ENCODE measurements at places on chromosomes 2 and 18. TPM values are rescaled to one million over a fixed set of nuclear protein-coding genes. Genes with fewer than 3 reads are reported as not detected.
A peak's percentile ranks its signal among the peaks of the same experiment; 100 is the strongest.

Gene TUBB8B
- not detected for total RNA-seq

Gene REG3A
- not detected for total RNA-seq

GRCh38 chr2:220353897-220354296 lies 726.5 kb downstream of the SLC4A3 start:
- H3K36me3 ChIP-seq, result no peaks in the 10 kb centered on the region
- no peak for DNase-seq
- H3K4me1 ChIP-seq, result no peaks in the 10 kb centered on the region

DNA sequence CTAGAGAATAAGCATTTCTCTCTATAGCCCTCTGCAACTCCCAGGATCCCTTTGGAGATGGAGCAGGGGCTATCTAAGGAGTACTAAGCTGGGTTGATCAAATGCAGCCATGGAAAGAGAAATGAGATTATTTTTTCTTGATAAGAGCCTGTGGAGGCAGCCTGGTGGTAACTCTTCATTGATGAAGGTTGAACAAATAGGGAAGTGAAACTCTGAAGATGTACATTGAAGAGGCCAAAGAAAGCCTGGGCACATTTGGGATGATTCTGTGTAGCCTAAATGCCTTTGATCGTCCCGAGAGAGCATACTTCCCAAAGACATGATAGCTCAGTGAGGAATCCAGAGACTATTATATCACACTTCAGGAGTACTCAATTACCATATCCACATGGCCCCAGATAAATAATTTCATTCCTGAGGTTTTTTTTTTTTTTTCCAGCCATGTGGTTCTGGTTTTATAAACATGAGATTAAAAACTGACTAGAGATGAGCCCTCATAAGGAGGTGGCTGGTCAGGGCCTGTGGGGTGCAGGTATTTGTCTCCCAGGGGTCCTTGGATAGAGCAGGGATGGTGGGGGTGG lies 192.5 kb downstream of the TPGS2 start:
- no peak overlapping the region for H3K27ac ChIP-seq
- H3K4me3 ChIP-seq, result no peak overlapping the region
- no peaks in the 10 kb centered on the region for H3K4me1 ChIP-seq
- no peaks in the 10 kb centered on the region for H3K36me3 ChIP-seq

Gene LBX2
- 1.2 TPM for total RNA-seq

DNA sequence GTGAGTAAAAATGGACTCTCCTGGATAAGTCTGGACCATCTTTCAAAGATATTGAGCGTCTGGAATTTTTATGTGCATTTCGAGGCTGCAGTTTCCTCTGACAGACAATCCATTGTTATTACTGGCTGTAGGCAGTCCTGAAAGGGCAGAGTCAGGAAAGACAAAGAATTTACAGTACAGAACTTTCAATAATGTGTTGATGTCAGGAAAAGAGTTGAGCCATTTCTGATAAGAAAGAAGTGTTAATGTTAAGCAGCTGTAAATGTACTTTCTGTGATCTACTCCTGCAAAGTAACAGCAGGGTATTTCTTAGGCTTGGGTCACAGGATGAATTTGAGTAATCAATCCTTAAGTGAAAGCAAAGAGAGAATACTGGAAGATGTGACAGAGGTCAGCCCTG lies 29.8 kb downstream of the TSPYL6 start:
- H3K4me1 ChIP-seq, result no peaks in the 10 kb centered on the region
- H3K27me3 ChIP-seq, result no peaks in the 10 kb centered on the region
- no peak overlapping the region for H3K4me3 ChIP-seq
- no peaks in the 10 kb centered on the region for H3K36me3 ChIP-seq
- DNase-seq, result no peak

DNA sequence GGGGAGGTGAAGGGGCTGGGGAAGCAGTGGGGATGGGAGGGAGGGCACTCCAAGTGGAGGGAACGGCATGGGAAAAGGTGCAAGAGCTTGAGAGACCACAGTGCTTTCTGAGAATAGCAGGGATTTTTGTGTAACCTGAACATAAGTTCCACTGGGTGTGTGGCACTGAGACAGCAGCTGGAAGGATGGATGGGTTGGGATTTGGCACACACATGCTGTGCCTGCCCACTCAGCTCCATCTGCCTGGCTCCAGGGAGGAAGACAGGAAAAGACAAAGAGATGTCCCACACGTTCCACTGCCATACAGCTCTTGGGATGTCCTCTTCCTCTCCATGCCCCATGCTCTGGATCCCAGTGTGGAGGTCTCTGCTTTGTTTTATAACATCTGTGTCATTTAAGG lies 114.1 kb upstream of the TEX51 start:
- H3K27me3 ChIP-seq, result peaks cover 17% of the 10 kb centered on the region
- H3K4me1 ChIP-seq, result no peaks in the 10 kb centered on the region
- no peak overlapping the region for H3K27ac ChIP-seq
- no peak for DNase-seq
- no peak overlapping the region for H3K4me3 ChIP-seq

Gene HOXD4
- total RNA-seq, result not detected

DNA sequence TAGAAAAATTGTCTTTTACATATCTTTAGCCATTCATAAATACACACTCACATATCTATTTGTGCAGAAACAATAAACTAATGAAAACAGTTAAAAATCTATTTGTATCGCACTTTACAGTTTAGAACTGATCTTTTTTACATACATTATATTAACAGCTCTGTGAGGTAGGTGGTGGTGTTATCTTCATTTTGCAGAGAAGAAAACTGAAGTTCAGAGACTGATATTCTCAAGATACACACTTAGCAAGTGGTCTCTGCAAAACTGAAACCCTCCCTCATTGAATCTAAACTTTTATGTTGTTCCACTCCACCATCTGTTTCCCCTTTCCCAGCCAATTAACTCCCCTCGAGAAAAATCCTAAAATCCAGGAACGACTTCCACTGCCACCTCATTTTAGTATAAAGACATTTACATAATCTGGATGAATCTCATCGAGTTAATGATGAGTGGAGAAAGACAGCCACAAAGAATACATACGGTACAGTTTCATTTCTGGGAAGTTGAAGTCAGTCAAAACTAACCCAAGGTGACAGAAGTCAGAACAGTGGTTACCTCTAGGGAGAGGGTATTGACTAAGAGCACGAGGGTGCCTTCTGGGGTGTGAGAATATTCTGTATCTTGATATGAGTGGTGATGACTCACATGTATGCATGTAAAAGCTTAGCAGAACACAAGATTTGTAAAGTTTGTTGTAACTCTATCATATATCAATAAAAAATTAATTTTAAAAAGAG lies 524.2 kb upstream of the TCF4 start:
- peaks cover 26% of the 10 kb centered on the region for H3K4me1 ChIP-seq
- H3K27me3 ChIP-seq, result peaks cover 31% of the 10 kb centered on the region
- peak; percentile 37 for DNase-seq
- no peaks in the 10 kb centered on the region for H3K36me3 ChIP-seq

GRCh38 chr2:18132697-18133096 lies 254.2 kb downstream of the KCNS3 start:
- no peak overlapping the region for H3K4me3 ChIP-seq
- peaks cover 6% of the 10 kb centered on the region for H3K4me1 ChIP-seq
- no peak overlapping the region for H3K27ac ChIP-seq
- no peak for DNase-seq

GRCh38 chr2:100200985-100201384 lies 58.6 kb upstream of the AFF3 start:
- H3K27me3 ChIP-seq, result peaks cover 11% of the 10 kb centered on the region
- no peak overlapping the region for H3K4me3 ChIP-seq
- DNase-seq, result no peak
- H3K27ac ChIP-seq, result no peak overlapping the region
- H3K36me3 ChIP-seq, result no peaks in the 10 kb centered on the region

Gene NR4A2
- total RNA-seq, result 36.1 TPM

DNA sequence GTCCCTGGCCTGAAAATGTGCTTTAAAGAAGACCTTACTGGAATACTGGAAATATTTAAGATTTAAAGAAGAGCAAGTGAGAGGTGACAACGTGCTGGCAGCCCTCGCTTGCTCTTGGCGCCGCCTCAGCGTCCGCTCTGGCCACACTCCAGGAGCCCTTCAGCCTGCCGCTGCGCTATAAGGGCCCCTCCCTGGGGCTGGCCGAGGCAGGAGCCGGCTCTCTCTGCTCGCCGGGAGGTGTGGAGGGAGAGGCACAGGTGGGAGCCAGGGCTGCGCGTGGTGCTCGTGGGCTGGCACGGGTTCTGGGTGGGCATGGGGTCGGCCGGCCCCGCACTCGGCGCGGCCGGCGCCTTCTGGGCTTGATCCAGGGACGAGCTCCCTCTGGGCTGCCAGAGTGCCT lies 2.9 kb upstream of the COQ10B start:
- peaks cover 29% of the 10 kb centered on the region for H3K4me1 ChIP-seq
- no peak for DNase-seq
- peaks cover 7% of the 10 kb centered on the region for H3K36me3 ChIP-seq
- no peak overlapping the region for H3K4me3 ChIP-seq
- no peak overlapping the region for H3K27ac ChIP-seq

DNA sequence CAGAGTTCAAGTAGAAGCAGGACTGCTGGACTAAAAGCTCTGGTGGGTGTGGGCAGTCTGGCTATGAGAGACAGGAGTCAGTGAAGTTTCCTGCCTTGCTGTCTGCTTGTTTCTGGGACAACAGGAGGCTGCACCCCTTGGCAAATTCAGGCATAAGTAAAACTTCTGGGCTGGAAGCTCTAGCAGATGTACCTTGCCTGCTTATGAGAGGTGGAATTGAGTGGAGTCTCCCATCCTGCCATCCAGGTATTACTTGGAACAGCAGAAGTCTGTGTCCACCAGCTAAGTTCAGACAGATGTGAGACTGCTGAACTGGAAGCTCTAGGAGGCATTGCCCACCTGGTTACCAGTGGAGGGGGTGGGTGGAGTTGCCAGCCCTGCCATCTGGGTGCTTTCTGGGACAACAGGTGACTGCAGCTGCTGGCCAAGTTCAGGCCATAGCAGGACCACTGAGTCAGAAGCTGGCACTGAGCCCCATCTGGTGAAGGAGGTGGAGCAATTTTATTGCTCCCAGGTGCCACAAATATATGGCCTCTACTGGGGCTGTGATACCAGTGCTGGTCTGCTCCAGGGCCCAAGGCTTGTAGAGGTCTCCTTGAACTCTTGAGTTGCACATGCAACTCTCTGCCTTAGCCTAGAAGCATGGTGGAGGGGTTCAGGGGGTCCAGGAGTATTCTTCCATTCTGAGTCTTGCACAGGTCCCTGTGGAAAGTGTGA lies 199.4 kb upstream of the FN1 start:
- no peaks in the 10 kb centered on the region for H3K27me3 ChIP-seq

GRCh38 chr2:201855356-201855755 lies 49.0 kb downstream of the CDK15 start:
- peaks cover 13% of the 10 kb centered on the region for H3K4me1 ChIP-seq
- H3K27me3 ChIP-seq, result peaks cover 22% of the 10 kb centered on the region

- H3K4me1 ChIP-seq, result no peaks in the 10 kb centered on the region
- no peak overlapping the region for H3K27ac ChIP-seq
- DNase-seq, result no peak
- H3K4me3 ChIP-seq, result no peak overlapping the region
- H3K36me3 ChIP-seq, result peaks cover 2% of the 10 kb centered on the region
Measured at GRCh38 chr2:107428781-107429180, 397.9 kb upstream of the RGPD4 start.

GRCh38 chr2:30265052-30266015 lies 34.0 kb downstream of the LBH start:
- H3K4me3 ChIP-seq, result peak overlapping the region; percentile 87
- DNase-seq, result no peak
- peaks cover 30% of the 10 kb centered on the region for H3K36me3 ChIP-seq
- peak overlapping the region; percentile 98 for H3K27ac ChIP-seq
- no peaks in the 10 kb centered on the region for H3K27me3 ChIP-seq
- peaks cover 93% of the 10 kb centered on the region for H3K4me1 ChIP-seq

GRCh38 chr2:45000341-45000901 lies 8.8 kb downstream of the SIX2 start:
- no peaks in the 10 kb centered on the region for H3K36me3 ChIP-seq
- H3K4me1 ChIP-seq, result peaks cover 26% of the 10 kb centered on the region
- DNase-seq, result no peak
- H3K27ac ChIP-seq, result no peak overlapping the region
- H3K27me3 ChIP-seq, result peaks cover 94% of the 10 kb centered on the region
- peak overlapping the region; percentile 76 for H3K4me3 ChIP-seq

- peaks cover 23% of the 10 kb centered on the region for H3K36me3 ChIP-seq
- no peaks in the 10 kb centered on the region for H3K27me3 ChIP-seq
- H3K27ac ChIP-seq, result no peak overlapping the region
- DNase-seq, result no peak
- no peak overlapping the region for H3K4me3 ChIP-seq
Measured at GRCh38 chr2:65265671-65266045, 38.0 kb downstream of the ACTR2 start.

DNA sequence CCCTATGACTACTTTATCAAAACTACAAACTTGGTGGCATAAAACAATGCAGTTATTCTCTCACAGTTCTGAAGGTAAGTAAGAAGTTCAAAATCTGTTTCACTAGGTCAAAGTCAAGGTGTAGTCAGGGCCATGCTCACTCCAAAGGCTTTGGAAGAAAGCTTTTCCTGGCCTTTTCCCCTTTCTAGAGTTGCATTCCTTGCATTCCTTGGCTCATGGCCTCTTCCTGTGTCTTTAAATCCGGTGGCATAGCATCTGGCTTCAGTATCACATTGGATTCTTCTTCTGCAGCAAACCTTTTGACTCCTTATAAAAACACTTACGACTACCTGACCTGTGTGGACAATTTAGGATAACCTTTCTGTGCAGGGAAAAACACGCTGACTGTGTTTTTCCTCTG lies 543.5 kb upstream of the HNMT start:
- no peak overlapping the region for H3K4me3 ChIP-seq
- H3K36me3 ChIP-seq, result no peaks in the 10 kb centered on the region
- H3K27ac ChIP-seq, result no peak overlapping the region
- DNase-seq, result no peak

DNA sequence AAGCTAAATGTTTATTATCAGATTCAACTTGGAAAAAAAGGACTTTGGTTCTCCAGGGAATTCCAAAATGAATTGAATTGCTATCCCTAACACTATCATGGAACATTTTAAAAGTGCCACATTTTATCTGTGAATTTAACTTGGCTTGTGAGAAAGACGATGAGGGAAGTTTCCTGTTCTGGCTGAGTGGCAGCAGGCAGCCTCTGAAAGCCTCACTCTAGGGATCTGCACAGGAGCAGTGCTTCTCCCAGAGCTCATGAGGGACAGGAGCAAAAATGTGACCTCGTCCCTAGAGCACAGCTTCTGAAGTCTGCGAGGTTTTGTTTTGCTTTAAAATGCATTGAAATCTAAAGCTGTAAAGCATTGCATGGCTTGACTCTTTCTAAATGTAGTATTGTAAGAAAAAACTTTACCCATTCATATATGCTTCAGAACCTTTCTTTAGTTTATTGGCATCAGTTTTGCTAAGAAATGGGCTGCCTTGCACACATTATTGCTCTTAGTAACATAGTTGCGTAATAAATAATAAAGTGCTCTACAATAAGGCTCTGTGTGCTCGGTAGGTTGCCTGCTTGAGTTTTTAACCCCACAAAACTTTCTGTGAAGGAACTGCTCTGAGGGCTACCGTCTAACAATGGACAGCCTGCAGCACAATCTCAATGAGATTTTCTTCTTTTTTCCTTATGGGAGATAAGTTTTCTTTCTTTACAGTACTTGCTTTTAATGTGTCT lies 136.2 kb upstream of the CDCA7 start:
- H3K27me3 ChIP-seq, result no peaks in the 10 kb centered on the region
- H3K4me3 ChIP-seq, result no peak overlapping the region
- peaks cover 6% of the 10 kb centered on the region for H3K4me1 ChIP-seq
- H3K36me3 ChIP-seq, result no peaks in the 10 kb centered on the region

GRCh38 chr2:176114120-176114929 lies 2.3 kb upstream of the HOXD10 start:
- peaks cover 2% of the 10 kb centered on the region for H3K36me3 ChIP-seq
- H3K27me3 ChIP-seq, result peaks cover 96% of the 10 kb centered on the region
- peaks cover 20% of the 10 kb centered on the region for H3K4me1 ChIP-seq
- H3K4me3 ChIP-seq, result no peak overlapping the region
- no peak overlapping the region for H3K27ac ChIP-seq

GRCh38 chr2:200810252-200810997 lies 1.3 kb upstream of the BZW1 start:
- no peak for DNase-seq
- peak overlapping the region; percentile 84 for H3K27ac ChIP-seq
- H3K4me3 ChIP-seq, result peak overlapping the region; percentile 84

Gene RASGRP3
- 3.8 TPM for total RNA-seq

Data from activated T-cell treated with anti-CD3 and anti-CD28 coated beads, Interleukin-2, amount 50 U/mL, for 72 hours (primary cell).